ENCODE measurements at places on chromosomes 5 and 9. TPM values are rescaled to one million over a fixed set of nuclear protein-coding genes. Genes with fewer than 3 reads are reported as not detected.

The ACSL6 gene
- polyA plus RNA-seq: not detected

GRCh38 chr9:86281593-86282076 lies 703 bp downstream of the ISCA1 start:
- peak overlapping the region; percentile 88 for H3K27ac ChIP-seq
- H3K4me1 ChIP-seq: peaks cover 11% of the 10 kb centered on the region
- H3K4me3 ChIP-seq: peak overlapping the region; percentile 76
- no peak for DNase-seq
- H3K36me3 ChIP-seq: no peaks in the 10 kb centered on the region

GRCh38 chr9:14281136-14281795 lies 32.7 kb downstream of the NFIB start:
- no peak overlapping the region for H3K4me3 ChIP-seq
- DNase-seq: no peak
- H3K27ac ChIP-seq: no peak overlapping the region
- peaks cover 35% of the 10 kb centered on the region for H3K4me1 ChIP-seq

The IFNA10 gene
- polyA plus RNA-seq: not detected

The PCDHA6 gene
- polyA plus RNA-seq: 0.04 TPM

The FAXDC2 gene
- 12.0 TPM for polyA plus RNA-seq

DNA sequence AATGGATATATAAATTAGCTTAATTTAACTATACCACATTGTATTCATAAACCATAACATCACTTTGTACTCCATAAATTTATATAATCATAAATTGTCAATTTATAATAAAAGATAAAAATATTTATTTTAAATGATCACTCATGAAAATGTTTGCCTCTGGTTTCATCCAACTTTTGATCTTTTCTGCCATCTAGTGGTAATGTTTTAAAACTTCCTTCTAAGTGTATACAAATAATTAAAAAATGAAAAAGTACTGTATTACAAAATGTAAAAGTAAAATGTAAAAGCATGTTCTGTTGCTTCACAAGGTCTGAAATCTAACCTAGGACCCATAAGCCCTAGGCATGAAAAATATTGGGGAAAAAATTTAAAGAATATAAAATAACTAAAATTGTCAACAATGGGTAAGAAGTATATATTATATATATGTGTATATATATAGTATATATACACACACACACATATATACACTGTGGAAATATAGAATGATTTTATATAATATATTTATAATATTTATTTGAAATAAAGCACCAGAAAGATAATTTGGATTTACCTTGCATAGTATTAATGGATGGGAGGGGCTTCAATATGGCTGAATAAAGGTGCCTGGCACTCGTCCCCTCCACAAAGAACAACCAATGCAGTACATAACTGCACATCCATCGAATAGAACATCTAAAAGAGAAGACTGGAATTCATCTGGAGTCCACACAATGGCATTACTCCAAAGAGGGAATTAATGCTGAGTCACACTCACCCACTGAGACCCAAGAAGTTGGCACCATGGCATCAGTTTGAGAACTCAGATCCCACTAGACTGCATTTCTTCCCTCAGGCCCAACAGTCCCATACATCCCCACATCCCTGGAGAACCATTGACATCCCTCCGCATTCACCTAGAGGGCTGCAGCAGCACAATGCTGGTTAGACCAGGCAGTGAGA lies 32.5 kb downstream of the ANXA1 start:
- no peaks in the 10 kb centered on the region for H3K36me3 ChIP-seq
- H3K27ac ChIP-seq: no peak overlapping the region
- DNase-seq: peak; percentile 47
- H3K4me1 ChIP-seq: no peaks in the 10 kb centered on the region

- H3K36me3 ChIP-seq: no peaks in the 10 kb centered on the region
- H3K27ac ChIP-seq: no peak overlapping the region
- no peak for DNase-seq
- no peaks in the 10 kb centered on the region for H3K27me3 ChIP-seq
Observed at GRCh38 chr5:160702934-160703333, 149.1 kb downstream of the ATP10B start.

GRCh38 chr5:154842689-154843530 lies 7.5 kb downstream of the FAXDC2 start:
- DNase-seq: no peak
- H3K4me3 ChIP-seq: no peak overlapping the region
- H3K27me3 ChIP-seq: no peaks in the 10 kb centered on the region
- H3K27ac ChIP-seq: no peak overlapping the region
- H3K4me1 ChIP-seq: peaks cover 9% of the 10 kb centered on the region

The SEC24A gene
- 19.8 TPM for polyA plus RNA-seq

Measured in endothelial cell of umbilical vein (primary cell).